ENCODE measurements at places on chromosomes 6 and 20. TPM values are rescaled to one million over a fixed set of nuclear protein-coding genes. Genes with fewer than 3 reads are reported as not detected.
A peak's percentile ranks its signal among the peaks of the same experiment; 100 is the strongest.

- DNase-seq = peak; percentile 68
Measured at GRCh38 chr6:157800420-157801237, 22.4 kb upstream of the SNX9 start.

DNA sequence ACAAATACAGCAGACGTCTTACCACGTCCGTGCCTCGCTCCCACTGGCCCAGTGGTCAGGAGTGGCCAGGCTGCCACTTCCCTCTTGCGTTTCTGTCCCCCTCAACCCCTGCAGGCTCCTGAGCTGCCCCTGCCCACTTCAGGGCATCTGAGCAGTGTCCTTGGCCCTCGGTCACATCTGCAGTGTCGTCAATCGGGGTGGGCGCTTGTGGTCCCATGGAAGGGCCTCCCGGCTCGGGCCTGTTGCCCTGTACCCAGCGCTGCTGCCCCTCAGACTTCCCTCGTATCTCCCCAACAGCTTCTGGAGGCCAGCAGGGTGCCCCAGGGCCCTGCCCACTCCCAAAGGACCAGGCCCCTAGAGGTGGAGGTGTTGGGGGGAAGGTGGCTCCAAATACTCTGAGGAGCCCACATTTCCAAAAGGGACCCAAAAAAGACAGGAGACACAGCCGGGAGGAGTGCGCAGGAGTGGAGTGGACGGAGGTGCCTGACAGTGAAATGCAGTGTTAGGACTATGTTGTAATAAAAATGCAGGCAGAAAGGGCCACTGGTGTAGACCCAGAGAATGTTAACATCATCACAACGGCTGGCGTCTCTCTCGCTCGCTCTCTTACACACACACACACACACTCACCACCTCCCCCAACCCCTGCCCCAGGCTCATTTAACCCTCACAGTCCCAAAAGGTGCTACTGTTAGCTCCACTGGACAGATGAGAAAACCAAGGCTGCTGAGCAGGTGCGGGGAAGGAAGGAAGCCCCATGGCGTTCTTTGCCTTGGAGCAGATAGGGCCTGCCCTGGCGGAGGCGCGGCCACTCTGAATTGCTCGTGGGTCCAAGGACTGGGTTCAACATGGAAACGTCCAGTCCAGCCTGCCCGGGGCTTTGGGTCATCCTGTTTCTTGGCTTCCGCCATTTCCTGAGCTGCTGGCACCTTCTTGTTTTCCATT lies 343.9 kb downstream of the ZFAND3 start:
- DNase-seq = no peak

- no peak for DNase-seq
Measured at GRCh38 chr20:43554369-43554768, 4.5 kb upstream of the SGK2 start.

DNA sequence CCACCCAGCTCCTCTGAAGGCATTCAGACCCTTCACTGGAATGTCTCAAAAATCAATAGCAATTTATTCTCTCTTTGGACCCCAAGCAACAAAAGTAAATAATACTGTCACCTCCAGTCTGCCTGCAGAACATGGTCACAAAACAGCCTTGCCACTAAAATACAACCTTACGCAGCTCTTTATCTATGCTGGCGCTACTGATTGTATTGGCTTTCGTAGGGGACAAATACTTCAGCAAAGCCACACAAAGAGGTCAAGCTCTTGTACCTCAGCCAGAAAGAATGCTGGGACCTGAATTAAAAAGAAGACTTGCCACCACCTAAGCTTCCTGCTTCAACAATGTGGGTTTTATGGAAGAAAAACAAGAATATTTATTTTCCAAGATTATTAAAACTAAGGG lies 57.2 kb downstream of the PRKN start:
- no peak for DNase-seq

GRCh38 chr6:2188856-2189384 lies 56.5 kb downstream of the GMDS start:
- DNase-seq = no peak

DNA sequence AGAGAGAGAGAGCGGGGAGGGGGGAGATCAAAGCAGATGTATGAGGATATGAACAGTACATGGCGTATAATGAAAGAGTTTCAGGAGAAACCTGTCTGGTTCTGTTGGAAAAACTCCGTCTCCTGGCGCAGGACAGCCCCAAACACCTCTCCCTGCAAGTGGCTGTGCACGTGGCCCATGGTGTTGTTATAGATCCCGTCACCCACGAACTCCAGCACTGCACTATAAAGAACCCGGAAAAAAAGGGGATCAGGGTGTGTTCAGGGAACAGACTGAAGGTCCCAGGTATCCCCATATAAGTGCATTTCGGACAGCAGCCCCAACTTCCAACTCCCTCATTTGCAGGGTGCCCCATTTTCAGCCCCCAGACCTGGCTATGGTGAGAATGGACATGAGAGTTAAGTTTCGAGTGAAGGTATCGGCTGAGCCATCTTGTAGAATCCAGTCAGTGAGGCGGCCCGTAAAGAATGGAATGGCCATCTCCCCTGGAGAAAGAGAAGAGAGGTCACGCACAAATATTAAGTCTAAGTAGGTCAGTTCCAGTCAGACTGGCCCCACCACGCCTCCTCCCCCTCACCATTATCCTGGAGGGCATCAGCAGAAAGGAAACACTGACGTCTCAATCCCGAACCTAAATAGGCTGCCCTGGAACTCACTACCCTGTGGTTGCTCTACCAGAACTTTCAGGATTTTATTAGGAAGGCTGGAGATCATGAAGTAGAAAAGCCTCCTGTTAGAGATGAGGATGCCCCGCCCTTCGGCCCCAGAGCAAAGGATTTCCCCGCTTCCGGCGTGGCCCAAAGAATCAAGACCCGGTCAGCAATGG lies 1.3 kb downstream of the TAP1 start:
- no peak for DNase-seq

The TSPO2 gene
- not detected for total RNA-seq

- no peak for DNase-seq
Measured at GRCh38 chr20:58277578-58278472, 31.7 kb upstream of the RAB22A start.

- no peak for DNase-seq
Measured at GRCh38 chr6:18395856-18396197, 8.7 kb downstream of the RNF144B start.

The BPIFB6 gene
- total RNA-seq = not detected

DNA sequence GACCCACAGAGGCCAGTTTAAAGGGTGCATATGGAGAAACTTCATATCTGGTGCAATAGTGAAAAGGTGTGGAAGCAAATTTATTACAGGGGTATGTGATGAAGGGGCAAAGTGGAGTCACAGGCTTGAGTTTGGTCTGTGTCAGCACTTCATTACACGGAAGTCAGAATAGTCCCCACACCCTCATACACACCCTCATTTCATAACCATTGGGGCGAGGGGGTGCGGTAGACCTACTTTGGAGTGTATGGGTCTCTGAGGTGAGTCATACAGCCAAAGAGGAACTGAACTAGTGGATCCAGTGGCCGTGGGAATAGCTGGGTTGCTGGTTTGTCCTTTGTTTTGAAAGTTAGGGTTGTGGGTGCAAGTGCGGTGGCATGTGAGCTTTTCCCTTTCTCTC lies 3.3 kb downstream of the TM9SF4 start:
- DNase-seq = no peak

The ADTRP gene
- 74.0 TPM for total RNA-seq

The KCTD20 gene
- total RNA-seq = 31.8 TPM

The SASH1 gene
- 12.5 TPM for total RNA-seq

DNA sequence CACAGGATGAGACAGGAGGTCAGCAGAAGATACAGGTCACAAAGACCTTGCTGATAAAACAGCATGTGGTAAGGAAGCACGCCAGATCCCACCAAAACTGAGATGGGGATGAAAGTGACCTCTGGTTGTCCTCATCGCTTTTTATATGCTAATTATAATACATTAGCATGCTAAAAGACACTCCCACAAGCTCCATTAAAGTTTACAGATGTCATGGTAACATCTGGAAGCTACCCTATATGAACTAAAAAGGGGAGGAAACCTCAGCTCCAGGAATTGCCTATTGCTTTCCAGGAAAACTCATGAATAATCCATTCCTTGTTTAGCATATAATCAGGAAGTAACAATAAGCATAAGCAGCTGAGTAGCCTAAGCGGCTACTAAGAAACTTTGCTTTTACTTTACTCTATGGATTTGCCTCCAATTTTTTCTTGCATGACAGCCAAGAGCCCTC lies 8.4 kb upstream of the RIN2 start:
- no peak for DNase-seq

- DNase-seq = no peak
Measured at GRCh38 chr20:60136645-60137401, 178.6 kb downstream of the CDH26 start.
